Right ventricle myocardium inferior (tissue), 1 donor: ENCODE measurements at places on chromosomes 11 and 22.

- no peak for DNase-seq
Measured at GRCh38 chr22:28249402-28249801, 330.3 kb upstream of the PITPNB start.

GRCh38 chr11:18270102-18270501 is 4.0 kb downstream of the SAA1 start:
- DNase-seq, result no peak

DNA sequence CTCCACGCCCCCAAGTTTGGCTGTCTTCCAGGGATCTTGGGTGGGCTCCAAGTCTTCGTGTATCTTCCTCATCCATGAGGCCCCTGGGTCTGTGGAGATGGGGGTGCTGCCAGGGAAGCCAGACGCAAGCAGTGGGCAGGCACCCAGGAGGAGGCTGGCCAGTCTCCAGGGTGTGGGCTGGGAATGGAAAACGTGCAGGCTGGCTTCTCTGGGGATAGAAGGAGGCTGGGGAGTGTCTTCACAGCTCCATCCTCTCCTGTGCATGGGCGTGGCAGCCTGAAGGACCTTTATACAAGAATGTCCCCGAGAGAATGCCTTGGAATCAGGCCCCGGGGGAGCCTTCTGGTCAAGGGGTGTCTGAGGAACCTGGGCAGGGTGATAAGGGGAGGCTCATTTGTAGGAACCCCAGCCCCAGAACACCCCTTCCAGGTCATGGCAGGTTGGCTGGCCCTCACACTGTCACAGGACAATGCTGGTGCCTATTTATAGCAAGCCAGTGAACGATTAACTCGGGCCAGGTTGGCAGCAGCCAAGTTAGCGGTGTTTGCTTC is 14.0 kb downstream of the SGSM1 start:
- DNase-seq, result no peak

- DNase-seq, result no peak
Measured at GRCh38 chr11:11081776-11082175, 223.9 kb upstream of the ZBED5 start.

GRCh38 chr22:42939941-42940653 is 74.9 kb downstream of the PACSIN2 start:
- no peak for DNase-seq

DNA sequence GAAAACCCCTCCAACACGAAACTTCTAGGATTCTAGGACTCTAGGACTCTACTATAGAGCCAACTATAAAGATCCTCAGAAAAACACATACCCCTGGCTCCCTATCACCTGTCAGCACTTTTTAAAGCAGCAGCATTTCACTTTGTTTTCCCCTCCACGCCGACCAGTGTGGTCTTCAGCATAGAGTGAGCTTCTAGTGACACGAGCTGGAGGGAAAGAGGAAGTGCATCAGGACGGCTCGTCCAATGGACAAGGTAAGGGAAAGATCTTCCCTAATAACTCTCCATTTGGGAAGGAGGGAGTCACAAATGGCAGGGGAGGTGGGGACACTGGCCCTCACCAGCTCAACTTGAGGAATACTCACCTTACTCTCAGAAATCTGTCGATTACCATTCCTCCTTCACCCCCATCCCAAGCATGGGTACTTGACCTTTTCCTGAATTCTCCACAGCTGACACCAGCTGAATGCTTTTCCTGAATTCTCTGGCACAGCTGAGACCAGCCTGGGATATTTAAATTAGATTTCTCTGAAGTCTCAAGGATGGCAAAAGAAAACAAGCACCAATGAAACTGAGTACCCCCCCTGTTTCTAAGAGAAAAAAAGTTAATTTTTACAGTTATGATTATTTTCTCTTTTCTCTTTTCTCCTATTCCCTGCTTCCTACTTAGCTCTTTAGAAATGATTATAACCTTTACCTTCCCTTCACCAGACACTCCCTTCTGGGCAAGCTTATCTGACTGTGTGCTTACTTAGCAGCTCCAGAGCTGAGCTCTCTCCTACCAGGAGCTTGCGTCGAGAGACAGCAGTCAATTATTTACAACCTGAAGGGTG is 33.3 kb upstream of the NNMT start:
- DNase-seq, result no peak

DNA sequence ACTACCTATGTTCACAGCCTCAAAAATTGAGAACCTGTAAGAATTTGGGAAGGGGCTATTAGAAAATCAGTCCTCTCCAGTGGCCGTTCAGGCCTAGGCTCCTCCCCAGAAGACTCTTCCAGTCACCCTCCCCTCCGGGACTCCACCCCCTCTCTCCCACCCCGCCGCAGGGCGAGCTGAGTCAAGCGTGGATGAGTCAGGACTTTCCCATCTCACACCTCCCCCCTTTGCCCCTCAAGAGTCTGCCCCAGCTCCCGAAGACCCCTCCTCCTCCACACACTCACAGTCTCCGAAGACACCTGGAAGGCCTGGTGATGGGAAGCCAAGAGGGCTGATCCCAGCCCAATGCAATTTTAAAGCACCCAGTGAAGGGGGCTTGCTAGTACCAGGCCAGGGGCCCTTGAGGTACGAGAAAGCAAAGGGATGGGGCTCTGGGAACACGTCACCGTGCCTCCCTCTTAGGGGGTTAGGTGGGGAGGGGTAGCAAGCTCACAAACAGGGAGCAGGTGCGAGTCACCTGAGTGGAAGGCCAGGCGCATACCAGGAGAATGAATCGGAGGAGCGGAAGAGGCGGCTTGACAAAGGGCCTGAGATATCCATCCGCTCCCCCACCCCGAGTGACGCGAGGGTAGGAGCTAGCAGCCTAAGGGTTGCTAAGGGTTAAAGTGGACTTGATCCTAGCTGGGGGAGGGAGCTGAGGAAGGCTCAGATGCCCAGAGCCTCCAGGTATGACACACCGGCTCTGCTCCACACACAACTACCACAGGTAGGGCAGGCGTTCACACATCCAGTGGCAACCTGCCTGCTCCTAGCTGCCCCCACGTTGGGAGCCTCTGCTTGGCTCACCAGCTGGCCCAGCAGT is 13.6 kb downstream of the BCL9L start:
- peak; percentile 84 for DNase-seq

GRCh38 chr11:59822989-59823566 is 12.5 kb upstream of the MRPL16 start:
- no peak for DNase-seq

- no peak for DNase-seq
Measured at GRCh38 chr11:64131683-64132190, 34.2 kb downstream of the MACROD1 start.

DNA sequence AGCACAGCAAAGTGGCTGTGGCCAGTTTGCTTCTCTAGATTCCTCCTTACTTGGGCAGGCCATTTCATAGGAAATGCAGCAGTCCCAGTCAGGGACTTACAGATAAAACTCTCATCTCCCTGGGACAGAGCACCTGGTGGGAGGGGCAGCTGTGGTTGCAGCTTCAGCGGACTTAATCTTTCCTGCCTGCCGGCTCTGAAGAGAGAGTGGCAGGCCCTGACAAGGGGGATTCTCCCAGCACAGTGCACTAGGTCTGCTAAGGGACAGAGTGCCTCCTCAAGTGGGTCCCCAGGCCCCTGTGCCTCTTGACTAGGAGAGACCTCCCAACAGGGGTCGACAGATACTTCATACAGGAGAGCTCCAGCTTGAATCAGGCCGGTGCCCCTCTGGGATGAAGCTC is 1649.1 kb downstream of the LRRC4C start:
- no peak for DNase-seq

DNA sequence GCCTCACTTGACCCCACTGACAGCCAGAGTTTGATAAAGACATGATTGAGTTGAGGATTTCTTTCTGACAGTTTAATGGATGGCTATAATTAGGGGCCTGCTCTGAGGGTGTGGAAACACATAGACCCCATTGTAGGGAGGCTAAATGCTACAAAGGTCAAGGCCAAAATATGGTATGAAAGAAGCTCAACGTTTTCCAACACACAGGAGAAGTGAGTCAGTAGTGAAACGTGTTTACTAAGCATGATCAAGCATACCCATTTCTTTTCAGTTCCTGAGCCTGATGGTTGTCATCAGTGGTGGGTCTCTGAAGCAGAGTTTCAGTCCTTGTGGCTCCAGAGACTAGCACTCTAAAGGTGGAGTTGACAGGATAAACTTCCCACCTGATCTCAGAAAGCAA is 69.7 kb downstream of the SNX19 start:
- no peak for DNase-seq

DNA sequence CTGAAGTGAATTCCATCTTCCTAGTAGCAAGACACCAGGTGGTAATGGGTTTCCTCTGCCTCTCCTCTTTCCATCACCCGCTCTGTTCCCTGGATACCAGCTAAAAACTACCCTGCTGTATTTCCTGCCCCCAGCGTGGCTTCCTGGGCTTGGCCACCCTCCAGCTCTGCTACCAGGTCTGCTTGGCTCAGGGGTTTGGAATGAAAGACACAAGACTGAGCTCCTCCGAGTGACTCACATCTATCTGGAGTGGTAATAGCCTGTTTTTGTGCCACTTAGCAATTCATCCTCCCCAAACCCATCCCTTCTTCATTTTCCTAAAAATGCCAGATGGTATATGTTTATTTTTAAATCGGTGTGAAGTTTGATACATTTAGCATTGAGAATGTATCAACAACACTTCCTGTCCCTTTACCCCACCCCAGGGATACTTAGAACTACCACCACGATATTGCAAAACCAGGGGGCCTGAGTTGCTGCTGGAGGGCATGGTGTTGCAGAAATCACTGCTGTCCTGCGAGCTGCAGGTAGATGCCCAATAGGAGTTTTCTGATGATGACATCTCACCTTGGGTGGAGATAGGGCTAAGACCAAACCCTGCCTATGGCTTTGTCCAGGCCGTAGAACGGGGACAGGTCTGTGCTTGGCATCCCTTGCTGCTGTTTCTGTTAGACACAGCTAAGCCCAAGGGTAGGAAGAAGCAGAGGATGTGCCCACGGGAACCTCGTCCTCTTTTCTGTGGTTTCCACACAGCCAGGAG is 7.5 kb upstream of the MICAL3 start:
- no peak for DNase-seq

GRCh38 chr11:11450744-11451362 is 97.8 kb upstream of the CSNK2A3 start:
- no peak for DNase-seq

GRCh38 chr11:70244698-70245097 is 25.8 kb upstream of the PPFIA1 start:
- no peak for DNase-seq

- DNase-seq, result no peak
Measured at GRCh38 chr11:121630041-121630440, 177.3 kb upstream of the SORL1-AS1 start.

- DNase-seq, result no peak
Measured at GRCh38 chr11:12749442-12749841, 75.2 kb downstream of the TEAD1 start.

GRCh38 chr11:13726456-13726855 is 58.0 kb downstream of the FAR1 start:
- no peak for DNase-seq

GRCh38 chr11:56394381-56394780 is 18.1 kb upstream of the OR5AL1 start:
- DNase-seq, result no peak
